ENCODE measurements at places on chromosomes 4 and X.
A peak's percentile ranks its signal among the peaks of the same experiment; 100 is the strongest.

GRCh38 chrX:41516999-41517765 is 70.0 kb downstream of the NYX start:
- H3K4me1 ChIP-seq = peaks cover 5% of the 10 kb centered on the region
- H3K4me3 ChIP-seq = no peak overlapping the region
- no peak overlapping the region for H3K27ac ChIP-seq
- DNase-seq = no peak
- no peaks in the 10 kb centered on the region for H3K27me3 ChIP-seq

GRCh38 chrX:69287095-69287494 is 121.8 kb upstream of the PJA1 start:
- no peak overlapping the region for H3K27ac ChIP-seq
- H3K4me3 ChIP-seq = no peak overlapping the region
- no peak for DNase-seq
- H3K4me1 ChIP-seq = no peaks in the 10 kb centered on the region
- peaks cover 5% of the 10 kb centered on the region for H3K27me3 ChIP-seq

DNA sequence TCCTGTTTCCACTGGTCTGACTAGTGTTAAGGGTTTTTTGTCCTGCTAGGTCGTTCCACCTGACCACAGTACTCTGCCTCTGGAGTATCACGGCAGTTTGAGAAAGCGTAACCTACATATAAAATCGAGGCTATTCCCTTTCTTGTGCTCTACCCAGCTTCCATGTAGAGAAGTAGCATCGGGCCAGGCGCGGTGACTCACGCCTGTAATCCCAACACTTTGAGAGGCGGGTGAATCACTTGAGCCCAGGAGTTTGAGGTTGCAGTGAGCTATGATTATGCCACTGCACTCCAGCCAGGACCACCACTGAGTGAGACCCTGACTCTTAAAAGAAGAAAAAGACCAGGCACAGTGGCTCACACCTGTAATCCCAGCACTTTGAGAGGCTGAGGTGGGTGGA is 7.5 kb downstream of the PPEF1 start:
- H3K27ac ChIP-seq = no peak overlapping the region
- H3K4me3 ChIP-seq = no peak overlapping the region
- no peaks in the 10 kb centered on the region for H3K36me3 ChIP-seq
- no peak for DNase-seq
- no peaks in the 10 kb centered on the region for H3K4me1 ChIP-seq

GRCh38 chrX:150360331-150360730 is 2.8 kb upstream of the MAMLD1 start:
- no peak overlapping the region for H3K4me3 ChIP-seq
- no peaks in the 10 kb centered on the region for H3K36me3 ChIP-seq
- DNase-seq = peak; percentile 7

- H3K36me3 ChIP-seq = no peaks in the 10 kb centered on the region
- no peak for DNase-seq
- no peaks in the 10 kb centered on the region for H3K4me1 ChIP-seq
Observed at GRCh38 chrX:70176938-70177533, at the start of gene DGAT2L6. DGAT2L6 (plus strand) TSS chrX:70177483; CDS start chrX:70177583, 100 bp downstream.

GRCh38 chr4:3215256-3215655 is 33.7 kb upstream of the MSANTD1 start:
- DNase-seq = no peak
- no peaks in the 10 kb centered on the region for H3K4me1 ChIP-seq
- no peaks in the 10 kb centered on the region for H3K27me3 ChIP-seq
- H3K36me3 ChIP-seq = peaks cover 92% of the 10 kb centered on the region
- no peak overlapping the region for H3K4me3 ChIP-seq

DNA sequence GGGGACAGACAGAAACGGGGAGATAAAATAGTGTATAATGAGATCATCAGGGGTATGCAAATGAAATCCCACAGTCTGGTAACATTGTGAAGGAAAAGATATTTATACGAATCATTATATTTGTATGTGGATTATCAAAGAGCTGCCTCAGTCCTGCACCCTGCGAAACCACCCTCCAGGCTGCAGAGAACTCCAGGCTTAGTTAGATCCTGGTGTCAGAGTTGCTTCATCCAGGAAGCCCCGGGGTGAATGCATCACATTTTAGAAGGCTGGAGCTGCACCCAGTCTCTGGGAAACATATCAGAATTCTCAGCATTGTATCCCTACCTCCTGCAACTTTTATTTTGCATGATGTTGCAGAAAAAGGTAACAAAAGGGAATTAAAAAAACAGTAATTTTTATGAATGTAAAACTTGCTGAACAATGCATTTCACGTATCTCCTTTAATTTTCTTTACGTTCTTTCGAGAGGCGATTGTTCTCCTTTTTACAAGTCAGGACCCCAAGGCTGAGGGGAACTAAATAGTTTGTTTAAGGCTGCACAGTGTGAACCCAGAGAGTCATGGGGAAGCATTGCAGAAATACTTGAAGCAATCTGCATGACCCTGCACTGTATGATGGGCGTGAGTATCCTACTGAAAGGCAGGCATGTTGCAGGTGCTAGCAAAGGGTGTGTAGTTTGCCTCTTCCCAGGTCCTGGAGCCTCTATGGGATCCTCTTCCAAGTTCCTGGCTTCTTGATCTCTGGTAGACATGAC is 299.5 kb upstream of the CLNK start:
- no peak overlapping the region for H3K4me3 ChIP-seq
- H3K27me3 ChIP-seq = no peaks in the 10 kb centered on the region
- H3K36me3 ChIP-seq = no peaks in the 10 kb centered on the region
- H3K27ac ChIP-seq = no peak overlapping the region
- peaks cover 32% of the 10 kb centered on the region for H3K4me1 ChIP-seq

GRCh38 chr4:41148292-41148691 is 66.0 kb downstream of the APBB2 start:
- no peak overlapping the region for H3K4me3 ChIP-seq
- peaks cover 18% of the 10 kb centered on the region for H3K4me1 ChIP-seq
- no peak for DNase-seq
- H3K27ac ChIP-seq = no peak overlapping the region

- no peaks in the 10 kb centered on the region for H3K27me3 ChIP-seq
- no peaks in the 10 kb centered on the region for H3K4me1 ChIP-seq
- no peak overlapping the region for H3K4me3 ChIP-seq
- no peak for DNase-seq
Observed at GRCh38 chrX:12582649-12583048, 208.6 kb upstream of the PRPS2 start.

DNA sequence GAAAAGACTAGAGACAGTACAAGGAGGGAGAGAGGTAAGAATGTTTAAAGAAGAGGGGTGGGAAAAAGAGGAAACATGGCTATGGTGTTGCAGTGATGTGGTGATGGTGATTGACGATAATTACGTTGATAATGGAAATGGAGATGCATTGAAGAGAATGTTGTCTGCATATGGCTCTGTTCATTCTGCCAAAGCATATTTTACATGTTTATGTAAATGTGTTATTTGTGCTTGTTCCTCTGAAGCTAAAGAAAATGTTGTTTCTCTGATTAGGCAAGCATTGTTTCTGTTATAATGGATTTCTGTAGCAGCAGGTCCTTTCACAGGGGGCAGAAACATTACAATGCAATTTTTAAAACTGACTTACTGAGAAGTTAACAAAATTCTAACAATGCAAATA is 958.8 kb downstream of the CCSER1 start:
- no peak overlapping the region for H3K4me3 ChIP-seq
- no peaks in the 10 kb centered on the region for H3K36me3 ChIP-seq
- H3K27me3 ChIP-seq = no peaks in the 10 kb centered on the region
- H3K27ac ChIP-seq = no peak overlapping the region
- no peaks in the 10 kb centered on the region for H3K4me1 ChIP-seq
